BE2C (cell line): ENCODE measurements at places on chromosomes 12 and 14.

DNA sequence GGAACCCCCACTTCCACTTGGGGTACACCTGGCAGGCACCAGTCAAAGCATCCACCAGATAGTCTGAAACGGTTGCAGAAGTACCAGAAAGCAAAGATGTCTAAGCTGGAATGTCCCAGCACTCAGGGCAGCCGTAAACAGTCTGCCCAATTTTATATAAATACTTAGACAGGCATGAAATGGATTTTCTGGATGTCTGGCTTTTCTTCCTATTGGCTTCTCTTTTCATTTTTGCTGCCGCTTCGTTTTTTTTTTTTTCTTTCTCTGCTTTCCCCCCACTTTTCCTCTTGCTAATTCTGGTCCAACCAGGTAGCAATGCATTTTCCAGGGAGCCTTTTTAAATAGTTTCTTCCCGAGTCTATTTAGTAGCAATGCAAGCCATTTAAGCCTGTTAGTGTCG, 167.7 kb downstream of the GCH1 start:
- DNase-seq = no peak

DNA sequence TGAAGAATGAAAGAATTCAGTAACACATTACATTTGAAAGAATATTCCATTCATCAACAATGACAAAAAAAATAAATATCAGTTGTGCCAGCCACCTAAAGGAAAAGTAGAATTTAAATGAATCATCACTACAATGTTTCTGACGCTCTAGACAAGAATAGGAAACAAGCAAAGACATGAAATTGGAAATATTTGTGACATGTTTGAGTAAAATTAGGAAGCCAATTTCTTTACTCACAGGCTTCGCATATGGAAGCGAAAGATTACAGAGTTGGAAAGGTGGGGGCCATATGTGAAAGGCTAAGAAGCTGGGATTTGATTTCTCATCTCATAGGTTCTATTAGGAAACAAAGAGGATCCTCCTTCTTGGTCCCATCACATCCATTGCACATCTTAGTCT, 279.0 kb downstream of the IPO8 start:
- no peak for DNase-seq

DNA sequence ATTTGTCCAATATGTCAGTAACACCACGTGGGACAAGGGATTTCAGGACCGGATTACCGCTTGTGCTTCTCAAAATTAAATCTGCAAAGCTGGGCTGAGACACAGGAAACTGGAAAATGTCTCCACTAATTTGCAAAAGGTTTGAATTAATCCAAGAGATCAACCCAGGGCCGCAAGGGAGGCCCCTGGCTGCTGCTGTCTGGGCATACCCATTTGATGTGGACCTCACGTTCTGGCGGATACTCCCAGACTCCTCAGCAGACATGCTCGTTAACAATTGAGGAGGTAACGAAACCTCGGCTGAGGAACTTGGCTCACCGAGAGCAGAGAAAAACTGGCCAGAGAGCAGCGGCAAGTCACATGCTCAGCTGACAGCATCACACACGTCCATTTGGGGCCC, 180.6 kb downstream of the SLC15A4 start:
- no peak for DNase-seq

DNA sequence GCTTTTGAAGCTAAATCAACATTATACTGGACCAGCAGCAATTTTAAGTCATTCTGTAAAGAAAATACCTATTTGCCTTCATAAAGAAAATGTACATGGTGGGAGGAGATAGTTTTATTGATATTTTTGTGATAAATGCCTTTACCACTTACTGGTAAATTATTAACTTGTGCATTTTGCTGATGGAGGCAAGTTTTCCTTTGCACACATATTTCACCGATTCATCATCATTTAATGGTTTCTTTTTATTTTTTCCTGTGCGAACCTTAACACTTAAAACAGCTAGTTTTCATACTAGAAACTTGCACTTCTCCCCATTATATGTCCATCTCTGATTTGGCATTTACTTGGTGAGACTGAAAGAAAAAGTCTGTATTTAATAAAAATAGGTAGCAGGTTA, 239.3 kb downstream of the TRHDE start:
- DNase-seq = no peak

DNA sequence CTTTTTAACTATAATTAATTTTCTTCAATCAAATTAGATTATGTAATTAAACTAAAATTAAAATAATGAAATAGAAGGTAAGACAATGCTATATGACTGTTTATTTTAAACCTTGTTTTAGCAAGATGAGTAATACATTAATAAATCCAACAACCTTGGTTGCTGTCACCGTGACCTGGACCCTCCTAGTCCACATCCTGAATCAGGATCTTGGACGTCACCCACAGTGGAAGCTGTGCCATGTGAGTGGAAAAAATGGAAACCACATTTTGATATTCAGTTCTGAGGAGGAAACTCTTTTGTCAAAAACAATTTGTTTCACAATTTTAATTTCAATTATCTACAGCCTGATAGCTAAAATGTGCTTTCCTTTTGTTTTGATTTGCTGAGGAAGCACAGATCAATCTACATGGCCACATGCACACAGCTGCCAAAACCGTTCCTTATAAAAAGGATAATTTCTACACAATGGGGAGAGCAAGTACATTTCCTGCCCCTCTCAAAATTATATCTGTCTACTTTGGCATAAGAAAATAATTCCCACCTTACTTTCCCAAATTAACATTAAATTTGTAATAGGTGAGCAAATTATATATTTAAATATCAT, 255.5 kb downstream of the RASSF9 start:
- DNase-seq = no peak

- DNase-seq = peak; percentile 34
These were observed 96.9 kb upstream of the EVL start for GRCh38 chr14:99968191-99968920.

GRCh38 chr12:121233628-121234020, 23.7 kb downstream of the P2RX4 start:
- no peak for DNase-seq
